ENCODE measurements at places on chromosomes 6 and 20.

- DNase-seq = no peak
These were observed 97.2 kb upstream of the MAP7 start for GRCh38 chr6:136647363-136647852.

DNA sequence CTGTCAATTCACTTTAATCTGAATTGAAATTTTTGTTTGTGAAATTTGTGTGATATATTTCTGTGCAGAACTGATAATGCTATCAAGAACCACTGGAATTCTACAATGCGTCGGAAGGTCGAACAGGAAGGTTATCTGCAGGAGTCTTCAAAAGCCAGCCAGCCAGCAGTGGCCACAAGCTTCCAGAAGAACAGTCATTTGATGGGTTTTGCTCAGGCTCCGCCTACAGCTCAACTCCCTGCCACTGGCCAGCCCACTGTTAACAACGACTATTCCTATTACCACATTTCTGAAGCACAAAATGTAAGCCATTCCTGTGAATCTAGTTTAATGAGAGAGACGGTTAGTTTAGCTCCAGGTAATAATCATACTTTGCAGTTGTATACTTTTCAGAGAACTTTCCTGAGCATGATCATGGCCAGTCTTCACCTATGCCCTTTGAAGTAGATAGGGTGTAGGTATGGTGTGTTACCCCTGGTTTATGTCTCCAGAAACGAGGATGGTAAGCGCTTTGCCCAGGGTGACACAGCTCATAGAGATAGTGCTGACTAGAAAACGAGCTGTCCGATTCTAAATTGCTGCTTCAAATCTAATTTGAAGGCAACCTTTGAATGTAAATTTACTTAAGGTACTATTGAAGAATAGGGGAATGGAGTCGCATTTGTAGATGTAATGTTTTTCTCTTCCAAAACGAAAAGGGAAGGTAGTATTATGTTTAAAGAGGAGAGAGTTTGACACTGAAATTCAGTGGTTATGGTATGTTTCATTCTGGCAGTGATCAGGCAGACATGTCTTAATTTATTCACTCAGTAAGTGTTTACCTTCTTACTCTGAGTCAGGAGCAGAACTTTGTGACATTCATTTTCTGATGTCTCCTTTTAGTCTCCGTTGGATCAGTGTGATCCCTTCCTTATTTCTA is 11.4 kb downstream of the MYB start:
- DNase-seq = no peak

DNA sequence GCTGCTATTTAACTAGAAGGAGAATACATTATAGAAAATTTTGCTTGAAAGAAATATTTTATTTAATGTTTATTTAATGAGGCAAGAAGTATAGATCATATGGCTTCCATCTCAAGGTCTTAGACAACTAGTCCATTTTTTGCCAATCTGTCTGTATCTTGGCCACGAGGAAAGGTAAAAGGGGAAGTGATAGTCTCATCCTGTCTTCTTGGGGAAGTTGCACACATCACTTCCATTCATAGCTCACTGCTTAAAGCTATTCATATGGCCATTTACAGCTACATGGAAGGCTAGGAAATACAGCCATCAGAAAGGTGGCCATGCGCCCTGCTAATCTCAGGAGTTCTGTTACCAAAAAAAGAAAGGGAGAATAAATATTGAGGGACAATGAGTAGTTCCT is 50.8 kb downstream of the METTL24 start:
- no peak for DNase-seq

DNA sequence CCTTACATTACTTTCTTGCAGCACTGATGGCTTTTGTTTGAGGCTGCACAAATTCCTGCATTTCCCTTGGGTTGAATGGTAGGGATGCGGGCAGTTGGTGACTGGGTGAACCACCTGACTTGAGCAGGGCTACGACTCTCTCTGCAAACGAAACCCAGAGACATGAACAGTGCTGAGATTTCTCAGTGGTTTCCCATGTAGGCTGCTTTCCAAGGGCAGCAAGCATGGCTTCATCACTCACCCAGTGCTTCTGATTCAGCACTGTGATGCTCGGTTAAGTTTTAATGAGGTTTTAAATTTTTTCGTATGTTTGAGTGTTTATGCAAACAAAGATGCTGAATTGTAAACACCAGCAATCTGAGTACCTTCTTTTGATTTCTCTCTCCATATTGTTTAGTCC is 127.2 kb downstream of the MTHFD1L start:
- DNase-seq = no peak

GRCh38 chr6:98782772-98783171 is 51.6 kb upstream of the POU3F2 start:
- no peak for DNase-seq

DNA sequence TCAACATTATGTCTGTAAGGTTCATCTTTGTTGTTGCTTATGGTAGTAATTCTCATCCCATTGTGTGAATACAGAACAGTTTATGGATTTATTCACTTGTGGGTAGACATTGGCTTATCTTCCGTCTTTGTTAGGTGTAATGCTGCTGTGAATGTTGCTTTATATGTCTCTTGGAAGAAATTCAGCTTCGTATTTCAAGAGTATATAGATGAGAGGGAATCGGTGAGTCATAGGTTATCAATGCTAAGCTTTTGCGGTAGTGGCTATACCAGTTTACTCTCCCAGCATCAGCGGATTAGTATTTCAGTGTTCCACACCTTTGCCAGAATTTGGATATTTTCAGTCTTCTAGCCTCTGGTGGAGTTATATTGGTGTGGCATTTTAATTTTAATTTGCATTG is 77.8 kb downstream of the ZFAND3 start:
- no peak for DNase-seq

DNA sequence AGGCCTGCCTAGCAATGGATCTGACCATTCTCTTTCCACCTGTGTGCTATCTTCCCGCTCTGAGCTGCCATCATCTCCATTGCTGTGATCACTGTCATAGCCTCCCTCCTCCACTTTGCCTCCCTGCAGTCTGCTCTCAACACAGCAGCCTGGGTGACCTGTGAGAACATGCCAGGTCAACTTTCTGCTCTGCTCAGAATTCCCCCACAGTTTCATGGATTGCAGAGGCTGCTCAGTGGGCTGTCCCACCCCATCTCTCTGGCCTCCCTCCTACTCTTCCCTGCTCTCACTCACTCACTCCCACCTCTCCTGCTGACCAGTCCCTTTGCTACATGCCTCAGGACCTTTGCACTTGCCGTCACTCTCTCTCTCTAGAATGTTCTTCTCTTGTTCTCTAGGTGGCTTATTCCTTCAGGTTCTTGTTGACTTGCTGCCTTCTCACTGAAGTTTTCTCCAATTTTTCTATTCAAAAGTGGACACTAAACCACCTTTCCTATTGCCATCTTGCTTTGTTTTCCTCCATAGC is 159.9 kb downstream of the CD83 start:
- no peak for DNase-seq

DNA sequence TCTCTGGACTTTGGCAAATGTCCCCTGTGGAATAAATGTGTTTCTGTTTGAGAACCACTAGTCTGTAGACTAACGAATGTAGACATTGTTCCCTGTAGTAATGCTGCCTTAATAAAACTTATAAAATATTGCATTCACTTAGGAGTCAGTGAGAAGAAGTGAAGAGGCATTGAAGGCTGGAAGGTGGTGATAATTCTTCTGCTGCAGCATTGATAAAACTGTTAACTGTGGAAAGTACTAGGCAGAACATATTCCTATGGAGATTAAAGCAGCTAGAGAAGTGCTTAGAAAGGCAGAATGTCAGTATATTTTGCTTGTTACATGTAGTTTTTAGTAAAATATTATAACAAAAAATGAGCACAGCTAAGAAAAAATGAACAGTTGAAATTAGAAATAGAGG is 4.8 kb downstream of the PGK2 start:
- DNase-seq = no peak

DNA sequence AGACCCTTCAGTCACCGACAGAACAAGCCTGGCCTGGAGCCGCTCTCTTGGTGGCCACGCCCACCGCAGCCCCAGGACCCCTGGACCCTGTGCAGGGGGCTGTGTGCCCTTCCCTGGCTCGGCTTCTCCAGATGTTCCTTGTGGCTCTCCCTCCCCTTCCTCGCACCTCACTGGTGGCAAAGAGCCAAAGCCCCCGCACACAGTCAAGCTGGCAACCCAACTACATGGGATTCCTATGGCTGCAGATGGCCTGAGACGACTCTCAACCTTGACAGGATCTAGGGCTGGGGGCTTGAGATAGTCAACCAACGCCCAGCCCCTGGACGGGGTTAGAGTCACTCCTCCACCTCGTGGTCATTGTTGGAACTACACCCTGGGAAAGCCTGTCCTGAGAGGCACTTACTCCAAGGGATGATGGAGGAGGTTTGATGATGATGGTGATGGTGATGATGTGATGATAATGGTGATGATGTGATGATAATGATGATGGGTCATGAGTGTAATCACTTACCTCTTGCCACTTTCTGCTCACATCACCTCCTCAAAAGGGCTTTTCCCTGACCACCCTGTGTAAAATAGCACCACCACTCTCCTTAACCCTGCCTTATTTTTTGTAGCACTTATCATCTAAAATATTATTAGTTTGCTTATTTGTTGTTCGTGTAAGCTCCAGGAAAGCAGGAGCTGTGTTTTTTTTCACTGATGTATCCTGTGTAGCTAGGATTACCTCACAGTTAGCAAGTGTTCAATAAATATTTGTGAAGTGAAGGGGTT is 278.4 kb downstream of the LRFN2 start:
- peak; percentile 38 for DNase-seq

GRCh38 chr6:10993896-10994295 is 50.2 kb downstream of the ELOVL2 start:
- no peak for DNase-seq

DNA sequence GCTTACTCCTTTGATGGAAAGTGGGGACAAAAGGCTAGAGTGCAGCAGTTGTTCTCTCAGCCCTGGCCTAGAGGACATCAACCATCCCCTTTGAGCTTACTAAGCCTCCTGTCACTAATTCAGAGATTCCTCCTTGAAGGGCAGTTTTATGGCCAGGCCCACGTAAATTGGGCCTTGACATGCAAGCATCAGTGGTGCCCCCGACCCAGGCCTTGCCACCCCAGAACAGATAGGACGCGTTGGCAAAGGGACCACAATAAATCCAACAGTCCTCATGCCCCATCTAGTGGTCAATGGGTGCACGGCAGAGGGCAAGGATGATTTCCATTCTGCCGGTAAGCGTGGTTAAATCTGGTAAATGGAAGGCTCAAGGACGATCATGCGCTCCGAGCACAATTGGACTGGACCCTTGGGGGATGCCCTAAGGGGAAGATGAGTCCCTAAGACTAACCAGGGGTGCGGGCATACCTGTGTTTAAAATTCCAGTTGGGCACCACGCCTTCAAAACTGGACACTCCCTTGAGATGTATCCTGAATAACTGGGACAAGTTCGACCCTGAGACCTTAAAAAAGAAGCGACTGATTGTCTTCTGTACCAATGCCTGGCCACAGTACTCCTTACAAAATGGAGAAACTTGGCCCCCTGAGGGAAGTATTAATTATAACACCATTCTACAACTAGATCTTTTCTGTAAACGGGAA is 32.6 kb downstream of the CEP85L start:
- DNase-seq = no peak

GRCh38 chr6:20020526-20020925 is 183.4 kb downstream of the ID4 start:
- DNase-seq = no peak

DNA sequence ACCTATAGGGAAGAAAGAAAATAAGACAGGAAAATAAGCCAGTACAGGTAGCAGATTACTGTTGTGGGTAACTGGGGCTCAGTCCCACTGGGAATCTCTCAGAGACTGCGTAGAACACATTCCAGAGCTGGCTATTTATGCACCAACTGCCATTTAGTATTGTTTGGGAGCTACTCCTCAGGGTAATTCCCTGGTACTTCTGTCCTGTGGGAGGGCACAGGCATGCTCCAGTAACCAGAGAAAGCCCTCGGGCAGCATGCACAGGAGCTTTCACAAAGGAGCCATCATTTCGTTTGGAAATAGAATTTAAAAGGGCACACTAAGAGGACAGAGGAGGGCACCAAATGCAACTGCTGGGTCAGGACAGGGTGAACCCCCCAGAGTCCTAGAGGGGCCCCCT is 148.0 kb upstream of the LRFN2 start:
- no peak for DNase-seq

GRCh38 chr20:32455171-32455900 is 97.2 kb downstream of the ASXL1 start:
- no peak for DNase-seq

GRCh38 chr6:101722991-101723579 is 329.6 kb downstream of the GRIK2 start:
- no peak for DNase-seq

GRCh38 chr20:15913391-15914025 is 659.7 kb downstream of the KIF16B start:
- DNase-seq = no peak

- DNase-seq = no peak
These were observed 35.5 kb upstream of the ZNF133 start for GRCh38 chr20:18252597-18253451.

DNA sequence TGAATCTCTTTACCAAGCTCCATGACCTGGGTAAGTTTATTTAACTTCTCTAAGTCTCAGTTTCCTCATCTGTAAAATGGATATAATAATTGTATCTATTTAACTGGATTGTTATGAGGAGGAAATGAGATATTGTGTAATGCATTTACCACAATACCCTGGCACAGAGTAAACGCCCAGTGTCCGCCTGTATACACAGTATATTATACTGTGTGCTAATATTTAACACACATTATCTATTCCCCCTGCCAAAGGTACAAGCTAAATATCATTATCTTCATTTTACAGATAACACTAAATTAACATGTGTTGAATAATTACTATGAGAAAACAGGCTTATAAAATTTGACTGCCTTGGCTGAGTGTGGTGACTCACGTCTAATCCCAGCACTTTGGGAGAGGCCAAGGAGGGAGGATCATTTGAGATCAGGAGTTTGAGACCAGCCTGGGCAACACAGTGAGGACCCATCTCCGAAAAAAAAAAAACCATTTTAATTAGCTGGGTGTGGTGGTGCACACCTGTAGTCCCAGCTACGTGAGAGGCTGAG is 38.7 kb upstream of the TNFRSF21 start:
- no peak for DNase-seq

- DNase-seq = no peak
These were observed 2.1 kb downstream of the MBOAT1 start for GRCh38 chr6:20210158-20210557.

GRCh38 chr6:170116636-170117035 is 174.2 kb downstream of the DLL1 start:
- DNase-seq = no peak

DNA sequence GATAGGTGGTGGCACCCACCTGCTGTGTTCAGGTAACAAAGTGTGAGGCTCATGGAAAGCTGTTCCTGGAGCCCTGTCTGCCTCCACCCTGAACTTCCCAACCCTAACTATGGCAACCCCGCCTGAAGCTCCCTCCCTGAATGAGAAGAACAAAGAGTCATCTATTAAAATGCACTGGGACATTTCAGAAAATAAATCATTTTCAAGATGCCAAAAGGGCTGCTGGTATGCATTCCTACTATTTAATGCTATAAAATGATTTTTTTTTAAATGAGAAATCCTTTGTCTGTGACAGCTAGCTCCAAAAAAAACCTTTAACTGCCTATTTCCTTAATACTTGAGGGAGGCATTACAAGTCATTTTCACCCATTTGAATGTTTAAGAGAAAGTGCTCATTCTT is 84.3 kb upstream of the MRPS10 start:
- DNase-seq = no peak

- no peak for DNase-seq
These were observed 80.1 kb downstream of the DLL1 start for GRCh38 chr6:170210651-170211403.
